Activated CD4-positive, alpha-beta T cell treated with anti-CD3 and anti-CD28 coated beads, Interleukin-2, amount 50 U/mL, for 48 hours (primary cell): ENCODE measurements at places on chromosomes 6 and 20.

DNA sequence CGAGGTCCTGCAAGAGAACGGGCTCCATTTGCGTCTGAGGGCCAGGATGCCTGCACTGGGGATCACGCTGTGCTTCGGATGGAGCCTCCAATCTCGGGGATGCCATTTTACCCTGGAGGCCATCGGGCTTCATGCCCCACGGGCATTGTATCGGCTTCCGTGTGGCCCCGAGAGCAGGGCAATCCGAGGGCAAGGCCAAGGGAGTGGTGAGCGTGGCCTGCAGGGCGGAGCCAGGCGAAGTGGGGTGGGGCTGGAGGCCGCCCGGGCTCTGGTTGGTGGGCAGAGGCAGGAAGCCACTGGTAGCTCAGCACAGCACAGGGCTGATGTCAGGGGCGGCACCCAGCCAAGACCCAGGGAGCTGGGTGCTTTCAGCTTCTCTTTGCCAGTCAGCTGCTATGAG, 57.5 kb upstream of the BHLHE23 start:
- DNase-seq: no peak

DNA sequence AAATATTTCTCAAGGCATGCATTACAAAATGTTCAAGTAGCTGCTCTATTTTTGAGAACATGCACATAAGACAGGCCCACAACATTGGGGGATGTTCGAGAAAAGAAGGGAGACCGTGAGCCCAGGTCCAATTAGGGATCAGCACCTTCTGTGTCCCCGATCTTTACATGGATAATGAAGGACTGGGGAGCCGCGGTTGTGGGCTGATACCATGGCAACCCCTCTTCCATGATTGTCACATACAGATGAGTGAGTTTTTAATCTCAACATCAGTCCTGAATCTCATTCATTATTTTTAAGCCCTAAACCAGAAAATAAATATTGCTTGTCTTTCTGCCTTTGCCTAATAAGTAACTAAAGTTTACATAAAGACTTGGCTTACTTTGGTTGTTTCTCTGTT, 935.7 kb downstream of the KIF16B start:
- no peak for DNase-seq

DNA sequence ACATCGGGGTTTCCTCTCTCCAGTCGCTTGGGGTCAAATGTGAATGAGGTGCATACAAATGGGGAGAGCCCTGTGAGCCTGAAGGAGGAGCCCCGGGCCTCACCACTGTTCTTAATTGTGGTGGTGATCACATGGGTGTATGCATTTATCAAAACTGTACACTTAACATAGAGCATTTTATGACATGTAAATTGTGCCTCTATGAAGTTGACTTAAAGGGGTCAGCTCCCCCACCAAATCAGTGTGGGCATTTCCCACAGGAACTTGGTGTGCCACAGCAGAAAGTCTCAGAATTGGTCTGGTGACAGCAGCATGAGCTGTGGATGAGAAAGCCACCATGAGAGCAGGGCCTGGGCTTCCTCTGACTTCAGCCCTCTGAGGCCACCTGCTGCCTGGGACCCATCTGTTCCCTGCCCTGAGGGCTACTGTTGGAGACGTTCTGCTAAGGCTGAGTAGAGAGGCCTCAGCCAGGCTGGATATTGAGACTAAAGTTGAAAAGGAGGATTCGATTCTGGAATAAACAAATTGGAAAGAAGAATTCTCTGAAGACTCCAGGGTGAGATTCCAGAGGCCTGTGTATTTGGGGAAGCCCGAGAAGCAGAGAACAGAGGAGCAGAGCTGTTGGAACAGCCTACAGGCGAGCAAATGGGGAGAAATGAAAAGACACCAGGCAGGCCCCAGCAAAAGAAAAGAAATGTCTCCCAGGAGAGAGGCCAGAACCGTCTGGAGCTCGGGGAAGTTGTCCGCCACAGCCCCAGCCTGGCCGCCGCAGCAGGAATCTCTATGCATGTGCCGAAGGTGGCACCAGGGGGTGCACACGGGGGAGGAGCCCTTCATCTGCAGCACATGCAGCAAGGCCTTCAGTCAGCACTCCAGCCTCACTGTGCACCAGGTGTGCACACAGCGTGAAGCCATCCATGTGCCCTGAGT, 37.6 kb upstream of the XRN2 start:
- no peak for DNase-seq

GRCh38 chr6:91781946-91782345, 1195.1 kb upstream of the MAP3K7 start:
- DNase-seq: no peak

DNA sequence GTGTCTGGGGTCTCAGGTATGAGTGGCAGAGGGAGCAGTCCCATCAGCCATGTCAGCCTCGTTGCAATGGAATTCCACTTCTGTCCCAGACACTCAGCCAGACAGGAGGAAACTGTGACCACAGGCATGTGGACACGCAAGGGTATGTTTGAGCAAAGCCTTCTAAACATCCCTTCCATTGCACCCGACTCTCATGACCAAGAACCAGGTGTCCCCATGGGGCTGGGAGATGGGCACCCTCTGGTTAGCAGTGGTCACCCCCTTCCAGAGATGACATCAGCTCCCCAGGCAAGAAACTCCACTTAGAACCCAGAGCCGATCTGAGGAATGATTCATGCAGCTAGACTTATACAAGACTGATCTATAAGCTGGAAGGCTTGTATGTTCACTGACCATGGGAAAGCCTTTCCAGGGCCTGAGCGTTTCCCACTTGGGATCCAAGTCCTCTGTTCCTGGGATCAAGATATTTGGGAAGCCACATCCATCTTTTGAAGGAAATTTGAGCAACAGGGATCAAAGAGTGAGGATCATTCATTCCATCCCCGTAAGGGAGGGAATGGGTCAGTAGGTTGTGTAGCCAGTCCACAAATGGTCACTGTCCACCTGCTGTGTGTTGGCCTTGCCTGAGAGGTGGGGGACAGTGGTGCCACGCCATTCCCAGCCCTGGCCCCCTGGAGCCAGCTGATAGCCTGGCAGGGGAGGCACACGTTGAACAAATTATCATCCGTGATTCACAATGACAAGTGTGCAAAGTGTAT, 3.9 kb upstream of the MRGBP start:
- no peak for DNase-seq

GRCh38 chr6:38483526-38483925, 156.2 kb downstream of the BTBD9 start:
- no peak for DNase-seq

DNA sequence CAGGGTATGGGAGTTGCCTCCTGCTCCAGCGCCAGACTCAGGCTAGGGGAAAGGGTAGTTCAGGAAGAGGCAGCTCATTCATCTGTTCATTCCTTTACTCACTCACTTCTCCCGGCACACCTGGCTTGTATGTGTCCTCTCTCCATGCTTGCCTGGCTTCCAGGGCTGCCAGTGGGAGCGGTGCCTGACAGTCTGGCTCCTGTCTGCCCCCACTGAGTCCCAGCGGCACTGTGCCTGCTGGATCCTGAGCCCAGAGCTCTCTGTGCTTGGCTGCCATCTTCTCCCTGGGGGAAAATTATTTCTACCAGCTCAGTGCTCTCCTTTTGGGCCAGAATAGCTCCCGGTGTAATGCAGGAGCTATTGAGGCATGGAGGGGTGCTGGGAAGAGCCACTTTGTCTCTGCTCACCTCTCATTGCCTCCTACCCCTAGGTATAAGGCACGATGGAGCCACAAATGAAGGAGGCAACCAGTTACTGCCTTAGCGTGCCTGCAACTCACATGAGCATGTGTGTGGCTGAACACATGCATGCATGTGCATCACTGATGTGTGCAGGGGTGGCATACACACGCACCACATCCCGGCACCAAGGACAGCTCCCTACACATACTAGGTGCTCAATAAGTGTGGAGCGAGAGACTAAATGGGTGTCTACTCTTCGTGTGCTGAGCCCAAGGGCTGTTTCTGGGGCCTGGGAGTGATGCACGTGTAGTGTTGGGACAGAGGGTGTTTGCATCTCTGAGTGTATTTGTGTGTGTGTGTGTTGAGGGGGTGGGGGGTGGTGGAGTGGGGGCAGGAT, 46.6 kb downstream of the CDH22 start:
- no peak for DNase-seq

DNA sequence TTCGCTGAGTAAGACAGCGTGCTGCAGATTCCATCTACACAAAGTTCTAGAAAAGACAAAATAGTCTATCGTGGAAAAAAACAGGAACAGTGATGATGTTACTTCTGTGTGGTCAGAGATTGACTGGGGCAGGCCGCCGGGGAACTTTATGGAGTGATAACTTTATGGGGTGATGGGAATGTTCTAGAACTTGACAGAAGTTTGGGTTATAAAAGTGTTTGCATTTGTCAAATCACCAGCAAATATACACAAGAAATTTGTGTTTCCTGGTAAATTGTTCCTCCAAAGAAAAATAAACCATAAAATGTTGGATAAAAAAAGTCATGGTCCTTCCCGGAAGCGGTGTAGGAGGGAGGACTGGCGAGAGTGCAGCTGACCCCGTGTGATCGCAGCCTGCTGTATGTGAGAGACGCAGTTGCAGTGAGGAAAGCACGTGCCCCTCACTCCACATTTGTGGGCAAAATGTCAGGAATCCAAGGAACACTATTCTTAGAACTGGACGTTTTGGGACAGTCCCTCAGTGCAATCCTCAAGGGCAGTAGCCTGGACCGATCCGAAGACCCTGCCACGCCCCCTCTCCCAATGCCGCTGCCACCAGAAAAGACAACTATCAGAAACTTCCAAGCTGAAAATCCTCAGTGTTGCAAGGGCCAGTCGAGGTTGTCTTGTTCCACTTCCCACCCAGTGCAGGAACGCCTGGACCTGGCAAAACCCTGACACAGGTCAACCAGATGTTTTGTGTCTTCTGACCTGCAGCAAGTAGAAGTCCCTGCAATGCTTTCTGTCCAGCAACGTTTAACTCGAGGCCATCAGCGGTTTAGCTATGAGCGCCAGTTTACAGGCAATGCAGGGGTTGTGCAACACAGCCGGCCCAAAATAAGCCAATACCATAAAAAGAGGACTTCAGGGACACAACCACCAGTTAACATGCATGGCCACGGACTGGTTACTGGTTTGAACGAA, 80.5 kb upstream of the QKI start:
- no peak for DNase-seq

DNA sequence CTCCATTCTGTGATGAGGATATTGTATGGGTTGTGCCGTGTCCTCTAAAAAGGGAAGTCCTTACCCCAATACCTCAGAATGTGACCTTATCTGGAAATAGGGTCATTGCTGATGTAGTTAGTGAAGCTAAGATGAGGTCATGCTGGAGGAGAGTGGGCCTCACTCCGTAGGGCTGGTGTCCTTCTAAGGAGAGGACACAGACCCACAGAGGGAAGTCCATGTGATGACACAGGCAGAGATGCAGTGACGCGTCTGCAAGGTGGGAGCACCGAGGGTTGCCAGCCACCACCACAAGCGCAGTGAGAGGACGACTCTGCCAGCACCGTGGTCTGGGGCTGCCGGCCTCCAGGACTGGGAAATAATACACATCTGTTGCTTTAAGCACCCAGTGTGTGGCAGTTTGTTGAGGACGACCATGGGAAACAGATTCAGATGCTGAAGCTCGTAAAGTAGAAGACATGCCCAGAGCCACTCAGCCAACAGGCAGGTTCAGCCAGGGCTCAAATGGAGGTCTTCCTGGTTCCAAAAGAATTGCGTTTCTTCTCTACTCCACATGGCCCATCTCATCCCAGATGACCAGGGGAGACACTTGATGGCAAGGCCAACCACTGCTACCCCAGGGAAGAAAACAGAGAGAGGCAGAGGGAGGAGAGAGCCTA, 59.2 kb upstream of the DUSP22 start:
- no peak for DNase-seq

DNA sequence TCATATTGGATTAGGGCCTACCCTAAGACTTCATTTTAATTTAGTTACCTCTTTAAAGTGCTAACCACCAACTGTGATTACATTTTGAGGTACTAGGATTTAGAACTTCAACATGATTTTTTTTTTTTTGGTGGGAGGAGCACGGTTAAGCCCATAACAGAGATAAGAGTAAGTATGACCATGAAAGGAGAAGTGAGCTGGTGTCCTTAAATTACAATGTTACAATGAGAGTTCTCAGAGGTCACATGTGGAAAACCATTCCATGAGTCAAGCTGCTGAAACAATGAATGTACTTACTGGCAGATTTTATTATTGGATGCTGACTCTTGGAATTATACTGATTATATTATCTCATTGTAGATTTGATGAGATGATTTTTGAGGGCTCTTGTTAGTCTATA, 779.3 kb upstream of the CITED2 start:
- DNase-seq: no peak

DNA sequence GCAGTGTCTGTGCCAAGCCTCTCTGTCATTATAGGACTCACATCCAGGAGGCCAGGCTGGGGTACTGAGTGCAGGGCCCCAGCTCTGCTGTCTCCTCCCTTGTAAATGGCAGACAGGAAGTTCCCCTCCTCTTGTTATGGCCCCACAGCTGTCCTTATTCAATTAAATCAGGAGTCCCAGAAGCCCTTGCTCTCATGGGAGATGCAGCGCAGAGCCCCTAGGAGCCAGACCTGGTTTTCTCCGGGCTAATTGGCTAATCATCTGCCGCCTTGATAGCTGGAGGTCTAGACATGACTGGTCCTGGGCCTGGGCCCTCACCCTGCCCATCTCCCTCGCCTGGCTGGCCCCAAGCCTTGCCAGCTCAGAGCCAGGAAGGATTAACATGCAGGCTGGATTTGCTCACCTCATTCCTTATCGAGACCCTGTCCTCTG, 172.0 kb downstream of the VEGFA start:
- DNase-seq: no peak

GRCh38 chr20:16419138-16419715, 154.0 kb downstream of the KIF16B start:
- no peak for DNase-seq

- DNase-seq: no peak
Measured at GRCh38 chr20:48332555-48332954, 495.2 kb downstream of the PREX1 start.

GRCh38 chr20:59082077-59082740, 39.6 kb upstream of the PRELID3B start:
- no peak for DNase-seq

GRCh38 chr20:13025181-13025580, 16.4 kb downstream of the SPTLC3 start:
- no peak for DNase-seq

DNA sequence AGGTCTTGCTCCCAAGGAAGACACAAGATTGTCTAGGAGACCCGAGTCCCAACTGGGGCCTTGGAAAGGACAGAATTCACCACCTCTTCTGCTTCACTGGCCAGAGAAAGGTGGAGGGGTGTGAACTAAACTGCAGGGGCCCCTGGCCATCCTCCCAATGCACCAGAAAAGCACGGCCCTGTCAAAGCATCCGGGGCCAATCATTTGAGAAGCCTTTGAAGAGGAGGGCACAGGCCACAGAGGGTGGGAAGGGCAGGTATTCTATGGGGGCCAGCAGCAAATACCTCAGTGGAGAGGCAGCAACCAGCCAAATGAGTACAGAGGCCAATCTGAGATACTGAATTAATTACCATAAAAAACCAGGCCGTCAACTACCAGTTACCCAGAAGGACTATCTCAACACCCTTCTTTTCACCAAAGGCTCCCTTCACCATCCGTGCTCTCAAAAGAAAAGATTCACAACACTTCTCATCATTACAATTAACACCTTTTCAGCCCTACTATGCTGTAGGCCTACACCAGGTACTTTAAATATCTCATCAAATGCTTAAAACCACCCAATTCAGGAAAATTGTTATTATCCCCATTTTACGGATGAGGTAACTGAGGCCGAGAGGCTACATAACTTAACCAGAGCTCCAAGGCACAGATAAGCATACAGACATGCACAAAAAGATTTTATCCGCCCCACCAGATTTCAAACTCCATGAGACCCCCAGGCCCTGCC, 50.7 kb downstream of the TRERF1 start:
- DNase-seq: no peak

- no peak for DNase-seq
Measured at GRCh38 chr6:95768539-95768938, 191.2 kb downstream of the MANEA start.
